Hindlimb muscle (tissue), 1 donor: ENCODE measurements at places on chromosomes 3 and 15.

DNA sequence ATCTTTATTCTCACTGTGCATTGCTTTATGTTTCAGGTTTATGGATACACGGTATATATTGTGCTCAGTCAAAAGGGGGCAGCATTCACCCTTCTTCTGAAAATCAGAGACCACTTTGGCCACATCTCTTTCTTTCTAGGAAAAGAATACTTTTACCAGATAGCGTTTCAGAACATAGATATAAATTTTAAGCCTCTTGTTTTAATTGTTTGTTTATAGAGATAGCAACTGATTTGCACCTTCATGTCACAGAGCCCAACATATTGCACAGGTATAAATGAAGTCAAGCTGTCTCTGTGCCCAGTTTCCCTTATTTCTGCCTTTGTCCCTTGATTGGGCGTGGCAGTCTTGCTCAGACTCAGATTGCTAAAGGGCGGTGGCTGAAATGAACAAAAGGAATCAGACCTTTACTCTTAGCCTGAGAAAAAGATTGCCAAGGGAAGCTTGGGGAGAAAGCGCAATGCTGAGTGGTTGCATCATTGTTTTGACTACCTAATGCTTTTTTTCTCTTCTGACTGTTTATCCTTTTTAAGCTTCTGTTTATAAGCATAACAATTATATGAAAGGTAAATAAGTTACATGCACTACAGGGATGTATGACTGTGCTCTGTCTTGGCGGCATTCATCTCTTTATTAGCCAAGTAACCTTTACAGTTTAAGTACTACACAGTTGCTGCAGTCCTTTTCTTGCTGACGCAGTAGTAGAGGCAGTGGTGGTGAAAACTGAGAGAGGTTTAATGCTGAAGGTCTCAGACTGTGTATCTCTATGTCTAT, 70.8 kb upstream of the ZBTB20 start:
- peak; percentile 66 for DNase-seq

- peak; percentile 6 for DNase-seq
Observed at GRCh38 chr3:189630767-189631372, 319 bp upstream of the TP63 start.

DNA sequence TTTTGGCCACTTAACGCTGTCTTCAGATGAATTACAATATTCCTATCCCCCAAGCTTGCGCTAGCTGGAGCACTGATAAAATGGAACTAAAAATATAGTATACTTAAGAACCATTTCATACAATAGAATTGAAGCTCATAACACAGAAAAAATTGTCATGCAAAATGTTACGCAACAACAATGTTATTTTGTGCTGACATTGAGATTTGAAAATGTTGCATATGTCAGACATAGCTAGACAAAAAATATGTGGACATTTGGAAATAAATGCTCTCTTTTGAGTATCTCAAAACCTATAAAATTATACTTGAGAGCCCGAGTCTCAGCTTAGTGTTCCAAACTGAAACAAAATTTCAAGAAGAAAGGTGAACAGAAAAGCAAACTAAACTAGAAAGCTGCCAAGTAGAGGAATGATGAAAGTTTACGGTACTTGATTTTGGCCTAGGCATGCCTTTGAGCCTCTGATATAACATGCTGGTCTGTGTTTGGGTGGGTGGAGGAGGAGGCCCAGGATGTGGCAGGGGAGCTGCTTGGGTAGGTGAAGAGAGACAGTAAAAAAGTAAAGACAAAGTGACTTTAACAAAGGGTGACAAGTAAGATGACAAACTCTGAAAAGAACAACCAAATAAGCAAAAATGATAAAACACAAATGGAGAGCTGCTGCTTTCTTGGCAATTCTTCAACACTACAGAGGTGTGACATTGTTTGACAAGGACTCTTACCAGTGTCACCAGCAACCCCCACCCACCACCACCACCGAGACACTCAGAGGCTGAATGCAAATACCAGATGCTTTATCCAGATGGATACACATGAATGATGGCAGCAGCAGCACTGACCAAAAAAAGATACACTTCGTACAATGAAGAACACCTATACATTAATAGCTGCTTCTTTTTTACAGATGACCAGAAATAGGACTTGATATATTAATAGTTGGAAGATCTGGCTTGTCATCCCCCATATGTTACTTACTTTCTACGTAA, 129.3 kb upstream of the FEZF2 start:
- no peak for DNase-seq

- no peak for DNase-seq
Observed at GRCh38 chr3:80232760-80233159, 465.0 kb upstream of the ROBO1 start.

- DNase-seq, result no peak
Observed at GRCh38 chr3:139286825-139287224, 57.0 kb upstream of the MRPS22 start.

DNA sequence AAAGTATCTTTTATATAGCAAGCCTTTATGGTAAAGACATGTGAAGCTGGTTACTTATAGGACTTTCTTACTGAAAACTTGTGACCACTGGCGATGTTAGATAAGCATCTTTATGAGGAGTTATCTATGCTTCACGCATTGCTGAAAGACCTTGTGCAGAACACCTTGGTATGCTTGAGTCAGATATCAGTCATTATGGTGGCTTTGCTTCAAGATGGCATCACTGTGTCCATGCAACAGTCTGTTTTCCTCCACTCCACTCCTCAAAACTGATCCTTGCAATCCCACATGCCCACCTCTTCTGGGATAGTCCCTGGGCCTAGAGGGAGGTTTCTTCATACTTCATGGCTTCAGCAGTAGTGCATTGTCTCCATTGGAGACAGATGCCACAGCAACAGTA, 656.3 kb downstream of the ZNF385D start:
- DNase-seq, result no peak

- no peak for DNase-seq
Observed at GRCh38 chr15:81118361-81118760, 15.7 kb upstream of the CFAP161 start.

- DNase-seq, result no peak
Observed at GRCh38 chr3:194075088-194075615, 60.8 kb upstream of the HES1 start.

DNA sequence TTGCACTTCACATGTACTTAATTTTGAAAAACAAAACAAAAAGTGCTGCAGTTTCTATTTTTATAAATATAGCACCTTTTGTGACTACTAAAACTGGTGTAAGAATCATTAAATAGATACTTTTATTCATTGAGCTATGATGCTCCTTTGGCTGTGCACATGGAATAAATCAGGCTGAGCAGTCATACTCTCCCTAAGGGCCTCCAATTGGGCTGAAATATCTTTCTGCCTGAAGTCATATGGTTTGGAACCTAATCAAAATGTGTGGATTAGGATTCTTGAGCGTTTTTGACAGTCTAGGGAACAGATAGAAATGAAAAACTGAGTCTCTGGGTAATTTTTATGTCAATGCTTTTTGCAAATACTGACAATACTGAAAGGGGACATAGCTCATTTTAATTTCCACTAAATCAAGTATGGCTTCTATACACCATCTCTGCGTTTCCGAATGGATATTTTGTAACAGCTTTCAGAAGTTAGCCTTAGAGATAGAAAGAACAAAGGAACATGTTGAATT, 392.2 kb upstream of the ROBO1 start:
- DNase-seq, result peak; percentile 2

DNA sequence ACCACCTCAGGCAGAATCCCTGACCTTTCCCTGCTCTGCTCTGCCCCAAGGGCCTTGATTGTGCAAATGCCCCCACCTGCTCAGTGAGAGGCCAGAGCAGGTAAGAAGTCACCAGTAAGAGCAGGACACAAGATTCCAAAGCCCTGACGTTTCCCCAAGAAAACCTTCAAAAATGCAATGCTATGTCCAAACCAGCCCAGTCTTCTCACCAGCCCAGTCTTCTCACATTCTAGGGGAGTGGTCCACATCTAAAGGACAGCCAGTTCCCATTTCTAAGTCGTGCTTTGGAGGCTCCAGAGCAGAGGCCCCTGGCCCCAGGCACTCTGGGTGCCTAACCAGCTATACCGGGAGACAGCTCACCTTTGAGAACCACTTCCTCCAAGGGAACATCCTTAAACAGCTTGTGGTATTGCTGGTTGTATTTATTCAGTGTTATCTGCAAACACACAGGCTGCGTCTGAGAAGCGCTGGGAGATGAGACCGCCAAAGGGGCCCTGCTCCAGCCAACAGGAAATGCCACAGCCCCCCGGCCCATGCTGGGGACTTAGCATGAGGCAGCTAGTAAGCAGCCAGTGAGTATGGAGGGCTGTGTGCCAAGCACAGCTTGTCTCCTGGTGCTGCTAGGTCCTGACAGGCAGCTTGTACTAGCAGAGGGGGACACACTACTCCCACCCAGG, 29.3 kb downstream of the GRAMD2A start:
- no peak for DNase-seq

- no peak for DNase-seq
Observed at GRCh38 chr15:85457392-85457968, 77.1 kb downstream of the AKAP13 start.

- DNase-seq, result no peak
Observed at GRCh38 chr3:42689421-42690014, 4.2 kb downstream of the KLHL40 start.

GRCh38 chr3:99958222-99958912, 140.7 kb downstream of the CMSS1 start:
- no peak for DNase-seq

DNA sequence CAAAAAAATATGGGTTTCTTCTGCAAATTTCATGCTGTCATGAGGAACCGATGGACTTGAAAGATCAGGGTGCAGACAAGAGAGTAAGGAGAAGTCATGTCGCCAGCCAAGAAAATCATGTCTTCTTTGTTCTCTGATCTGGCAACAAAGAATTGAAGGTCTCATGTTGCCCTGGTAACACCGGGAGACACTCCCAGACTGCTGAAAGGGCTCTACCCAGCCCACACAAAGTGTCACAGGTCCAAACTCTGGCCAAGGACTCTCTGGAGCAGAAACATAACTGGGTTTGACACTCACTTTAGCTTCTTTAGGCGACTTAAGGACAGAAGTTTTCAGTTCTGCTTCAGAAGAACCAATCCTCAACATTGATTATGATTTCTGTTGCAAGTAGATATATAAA, 42.9 kb downstream of the SIDT1 start:
- no peak for DNase-seq

GRCh38 chr3:124873226-124873625, 13.9 kb downstream of the ITGB5 start:
- DNase-seq, result no peak

GRCh38 chr15:25844981-25845680, 18.0 kb downstream of the ATP10A start:
- DNase-seq, result no peak

- DNase-seq, result no peak
Observed at GRCh38 chr15:39200586-39200985, 380.3 kb upstream of the THBS1 start.

DNA sequence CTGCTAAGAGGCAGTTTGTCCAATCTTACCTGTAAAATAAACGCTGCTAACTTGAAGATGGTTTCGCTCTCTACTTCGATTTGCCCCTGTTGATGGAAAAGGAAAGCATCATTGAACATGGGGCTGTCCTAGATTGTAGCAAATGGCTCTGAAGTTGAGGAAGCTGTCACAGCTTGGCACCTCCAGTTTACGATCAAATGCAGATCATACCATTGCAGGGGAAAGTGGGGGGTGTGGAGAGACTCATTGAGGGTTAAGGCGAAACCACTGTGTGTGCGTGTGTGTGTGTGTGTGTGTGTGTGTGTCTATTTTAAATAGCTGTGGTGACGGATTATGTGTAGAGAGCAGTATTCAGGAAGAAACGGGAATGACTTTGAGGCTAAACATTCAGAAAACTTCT, 127.6 kb upstream of the LMOD3 start:
- DNase-seq, result peak; percentile 50

- no peak for DNase-seq
Observed at GRCh38 chr15:55277116-55277564, 12.5 kb downstream of the RAB27A start.

GRCh38 chr3:23481011-23481615, 278.0 kb downstream of the UBE2E2 start:
- DNase-seq, result no peak

DNA sequence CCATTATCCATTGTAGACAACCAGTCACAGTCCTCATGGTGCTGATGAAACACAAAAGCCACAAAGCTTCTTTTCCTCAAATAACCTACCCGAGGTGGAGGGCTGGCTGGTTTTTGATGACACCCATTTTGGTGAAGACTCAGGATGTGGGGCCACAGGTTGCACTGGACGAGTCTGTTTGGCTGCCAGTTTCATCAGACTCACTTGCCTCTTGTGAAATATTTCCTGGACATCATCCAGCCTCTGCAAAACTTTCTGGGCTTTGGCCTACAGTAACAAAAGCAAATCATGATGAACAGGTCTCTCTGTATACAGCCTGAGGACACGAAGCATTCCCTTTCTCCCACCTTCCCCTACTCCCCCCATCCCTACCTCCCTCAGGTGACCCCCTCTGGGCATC, 42.2 kb downstream of the B3GNT5 start:
- DNase-seq, result no peak

- DNase-seq, result no peak
Observed at GRCh38 chr15:91716536-91716935, 137.0 kb upstream of the SLCO3A1 start.

- DNase-seq, result no peak
Observed at GRCh38 chr15:32878342-32878741, 160.5 kb downstream of the GREM1 start.

DNA sequence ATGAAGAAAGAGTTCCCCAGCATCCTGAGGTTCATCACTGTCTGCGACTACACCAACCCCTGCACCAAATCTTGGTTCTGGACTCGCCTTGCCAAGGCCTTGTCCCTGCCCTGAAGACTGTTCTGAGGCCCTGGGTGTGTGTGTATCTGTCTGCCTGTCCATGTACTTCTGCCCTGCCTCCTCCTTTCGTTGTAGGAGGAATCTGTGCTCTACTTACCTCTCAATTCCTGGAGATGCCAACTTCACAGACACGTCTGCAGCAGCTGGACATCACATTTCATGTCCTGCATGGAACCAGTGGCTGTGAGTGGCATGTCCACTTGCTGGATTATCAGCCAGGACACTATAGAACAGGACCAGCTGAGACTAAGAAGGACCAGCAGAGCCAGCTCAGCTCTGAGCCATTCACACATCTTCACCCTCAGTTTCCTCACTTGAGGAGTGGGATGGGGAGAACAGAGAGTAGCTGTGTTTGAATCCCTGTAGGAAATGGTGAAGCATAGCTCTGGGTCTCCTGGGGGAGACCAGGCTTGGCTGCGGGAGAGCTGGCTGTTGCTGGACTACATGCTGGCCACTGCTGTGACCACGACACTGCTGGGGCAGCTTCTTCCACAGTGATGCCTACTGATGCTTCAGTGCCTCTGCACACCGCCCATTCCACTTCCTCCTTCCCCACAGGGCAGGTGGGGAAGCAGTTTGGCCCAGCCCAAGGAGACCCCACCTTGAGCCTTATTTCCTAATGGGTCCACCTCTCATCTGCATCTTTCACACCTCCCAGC, 2.9 kb downstream of the MYD88 start:
- no peak for DNase-seq
